ENCODE measurements at places on chromosomes 6 and 20.

GRCh38 chr6:75656479-75656878 lies 54.8 kb downstream of the SENP6 start:
- no peak for DNase-seq

DNA sequence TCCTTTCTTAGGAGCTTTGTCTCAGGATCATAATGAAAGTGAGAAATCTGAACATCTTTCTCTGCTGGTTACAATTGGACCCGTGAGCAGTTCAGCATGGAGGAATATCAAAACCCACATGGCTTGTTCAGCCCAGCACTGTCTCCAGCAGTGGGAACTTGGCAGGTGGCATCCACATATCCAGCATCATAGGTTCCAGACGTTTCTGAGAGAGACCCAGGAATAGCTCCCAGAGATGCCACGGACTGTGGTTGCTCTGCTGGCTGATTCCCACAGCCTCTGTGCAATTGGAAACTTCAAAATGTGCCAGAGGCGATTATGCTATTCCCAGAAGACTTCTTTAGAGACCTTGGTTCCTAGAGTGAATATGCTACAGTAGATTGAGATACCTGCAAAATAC lies 76.4 kb downstream of the PHACTR2 start:
- no peak for DNase-seq

- DNase-seq, result no peak
Observed at GRCh38 chr20:2408111-2408510, 27.4 kb downstream of the TGM6 start.

DNA sequence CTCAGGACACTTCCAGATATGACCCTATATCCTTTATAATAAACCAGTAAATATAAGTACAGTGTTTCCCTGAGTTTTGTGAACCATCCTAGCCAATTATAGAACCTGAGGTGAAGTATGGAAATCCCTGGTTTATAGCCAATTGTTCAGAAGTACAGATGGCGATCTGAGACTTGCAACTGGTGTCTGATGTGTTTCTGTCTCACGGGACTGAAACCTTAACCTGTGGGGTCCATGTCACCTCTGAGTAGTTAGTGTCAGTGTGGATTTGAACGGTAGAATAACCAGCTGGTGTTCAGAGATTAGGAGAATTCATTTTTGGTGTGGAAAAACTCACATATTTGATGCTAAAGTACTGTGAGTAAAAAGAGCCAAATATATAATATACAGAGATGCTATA lies 606.6 kb downstream of the MAFB start:
- DNase-seq, result no peak

DNA sequence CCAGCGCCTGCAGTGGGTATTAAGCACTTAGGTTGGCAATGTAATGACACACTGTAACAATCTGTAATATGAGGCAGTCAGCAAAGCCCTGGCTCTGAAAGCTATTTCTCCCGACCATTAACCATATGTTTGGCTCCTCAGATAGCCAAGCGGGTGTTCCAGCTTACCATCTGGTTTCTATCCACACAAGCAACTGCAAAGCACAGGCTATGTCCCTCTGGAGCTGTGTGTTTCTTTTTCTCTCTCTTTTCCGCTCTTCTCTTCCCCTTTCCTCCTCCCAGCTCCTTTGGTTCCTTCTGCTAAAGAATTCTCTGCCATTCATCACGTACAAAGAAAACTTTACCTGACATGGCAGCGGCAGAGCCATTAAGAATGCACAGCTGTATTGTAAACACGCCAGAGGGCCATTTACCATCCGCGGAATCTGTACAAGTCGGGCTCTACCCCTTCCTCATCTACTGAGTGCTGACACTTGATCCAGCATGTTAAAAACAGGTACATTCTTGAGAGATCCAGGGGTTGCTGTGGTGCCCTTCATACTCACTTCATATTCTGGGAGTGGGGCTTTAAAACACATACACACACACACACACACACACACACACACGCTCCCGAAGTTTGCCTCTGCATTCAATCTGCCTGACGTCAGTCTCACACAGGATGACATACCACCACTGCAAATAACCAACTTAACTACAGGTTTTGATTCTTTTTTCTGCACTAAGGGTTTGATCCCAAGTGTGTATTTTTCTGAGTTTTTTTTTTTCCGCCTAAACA lies 77.2 kb downstream of the BACH2 start:
- no peak for DNase-seq

DNA sequence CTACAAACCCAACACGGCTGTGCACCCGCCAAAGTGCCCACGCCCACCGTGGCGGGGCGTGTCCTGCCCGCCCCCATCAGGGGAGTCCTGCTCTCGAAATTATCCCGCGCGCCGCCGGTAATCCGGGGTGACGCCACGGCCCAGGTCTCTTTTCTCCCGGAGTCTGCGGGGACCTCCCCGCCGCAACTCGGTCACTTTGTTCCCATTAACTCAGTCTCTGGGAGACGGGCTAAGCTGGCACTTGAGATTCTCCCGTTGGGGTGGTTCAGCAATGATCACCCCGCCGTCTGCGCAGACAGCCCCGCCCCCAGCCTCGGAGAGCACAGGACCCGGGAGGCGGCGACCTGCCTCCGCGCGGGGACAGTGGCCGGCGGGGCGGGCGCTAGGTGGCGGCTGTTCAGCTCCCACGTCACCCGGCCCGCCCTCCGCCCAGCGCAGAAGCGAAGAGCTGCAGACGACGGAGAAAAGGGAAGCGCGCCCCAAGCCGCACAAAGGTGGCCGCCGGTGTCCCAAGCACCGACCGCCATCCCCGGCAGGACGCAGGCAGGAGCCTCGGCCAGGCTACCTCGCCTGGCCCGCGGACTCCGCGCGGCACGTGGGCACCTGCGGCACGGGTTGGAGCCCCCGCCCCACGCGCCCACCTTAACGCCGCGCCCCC lies 31.5 kb downstream of the SF3B5 start:
- DNase-seq, result peak; percentile 90

GRCh38 chr6:118408863-118409262 lies 139.2 kb upstream of the PLN start:
- DNase-seq, result no peak
